Cardiac fibroblast (primary cell): ENCODE measurements at places on chromosomes 2 and 18.

DNA sequence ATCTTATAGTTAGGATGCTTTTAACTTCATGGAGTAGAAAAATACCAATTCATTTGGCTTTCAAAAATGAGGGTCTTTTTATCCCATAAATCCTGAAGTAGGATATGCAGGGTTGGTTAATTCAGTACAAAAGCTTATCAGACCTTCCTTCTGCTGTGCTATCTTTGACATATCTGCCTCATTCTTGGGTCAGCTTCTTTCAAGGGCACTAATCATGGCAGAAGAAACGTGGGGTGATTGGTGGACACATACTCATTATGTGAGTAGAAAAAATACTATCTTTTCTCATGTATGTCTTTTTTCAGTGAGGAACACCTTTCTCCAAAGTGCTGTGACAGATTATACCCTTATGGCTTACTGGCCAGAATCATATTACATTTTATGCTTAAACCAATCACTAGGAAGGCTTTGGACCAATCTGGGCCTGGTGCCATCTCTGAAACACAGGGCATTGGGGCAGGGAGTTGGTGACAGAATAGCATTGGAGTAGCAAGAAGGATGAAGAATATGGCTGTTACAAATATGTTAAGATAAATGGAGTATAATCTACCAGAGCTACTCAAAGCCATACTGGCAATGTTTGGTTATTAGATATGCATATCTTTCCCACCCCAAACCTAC, 10.1 kb downstream of the UGP2 start:
- no peak for DNase-seq

GRCh38 chr2:10777842-10778723, 34.5 kb downstream of the PDIA6 start:
- no peak for DNase-seq

- peak; percentile 17 for DNase-seq
Observed at GRCh38 chr2:146295080-146295670, 1549.7 kb upstream of the ACVR2A start.

- no peak for DNase-seq
Observed at GRCh38 chr2:32743480-32744236, 115.8 kb downstream of the TTC27 start.

DNA sequence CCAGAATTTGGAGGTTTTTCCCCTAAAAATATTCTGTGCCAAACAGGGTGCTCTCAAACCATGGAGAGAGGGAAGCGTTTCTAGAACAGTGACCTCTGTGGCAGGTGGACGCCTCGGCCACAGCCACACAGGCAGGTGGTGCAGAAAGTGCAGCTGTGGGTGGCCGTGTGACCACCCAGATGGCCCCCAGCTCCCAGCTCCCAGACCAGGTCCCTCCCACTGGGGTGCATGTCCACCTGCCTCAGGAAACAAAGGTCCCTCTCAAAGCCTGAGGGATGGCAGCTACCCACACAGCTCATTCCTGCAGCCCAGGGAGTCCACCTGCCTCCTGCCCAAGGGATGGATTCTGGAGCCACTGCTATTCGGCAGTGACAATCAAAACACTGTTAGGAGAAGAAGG, 74.5 kb upstream of the PXDN start:
- no peak for DNase-seq

- DNase-seq: no peak
Observed at GRCh38 chr2:19068206-19068605, 290.2 kb downstream of the OSR1 start.

DNA sequence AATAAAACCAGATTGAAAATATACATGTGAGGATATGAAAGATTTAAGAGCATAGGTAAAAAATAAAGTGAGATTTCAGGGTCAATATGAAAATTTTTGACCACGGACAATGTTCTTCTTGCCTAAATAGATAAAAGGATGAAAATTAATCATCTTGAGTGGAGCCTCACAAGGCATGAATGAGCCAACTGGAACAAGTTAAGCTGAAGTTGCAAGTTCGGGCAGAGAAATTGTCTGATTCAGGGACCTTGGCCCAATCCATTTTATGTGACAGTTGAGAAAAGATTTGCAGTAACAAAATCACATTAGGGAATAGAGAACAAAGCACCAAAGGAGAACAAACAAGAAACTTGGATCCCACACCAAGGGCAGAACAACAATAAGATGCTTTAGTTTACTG, 305.3 kb downstream of the TMX3 start:
- no peak for DNase-seq

DNA sequence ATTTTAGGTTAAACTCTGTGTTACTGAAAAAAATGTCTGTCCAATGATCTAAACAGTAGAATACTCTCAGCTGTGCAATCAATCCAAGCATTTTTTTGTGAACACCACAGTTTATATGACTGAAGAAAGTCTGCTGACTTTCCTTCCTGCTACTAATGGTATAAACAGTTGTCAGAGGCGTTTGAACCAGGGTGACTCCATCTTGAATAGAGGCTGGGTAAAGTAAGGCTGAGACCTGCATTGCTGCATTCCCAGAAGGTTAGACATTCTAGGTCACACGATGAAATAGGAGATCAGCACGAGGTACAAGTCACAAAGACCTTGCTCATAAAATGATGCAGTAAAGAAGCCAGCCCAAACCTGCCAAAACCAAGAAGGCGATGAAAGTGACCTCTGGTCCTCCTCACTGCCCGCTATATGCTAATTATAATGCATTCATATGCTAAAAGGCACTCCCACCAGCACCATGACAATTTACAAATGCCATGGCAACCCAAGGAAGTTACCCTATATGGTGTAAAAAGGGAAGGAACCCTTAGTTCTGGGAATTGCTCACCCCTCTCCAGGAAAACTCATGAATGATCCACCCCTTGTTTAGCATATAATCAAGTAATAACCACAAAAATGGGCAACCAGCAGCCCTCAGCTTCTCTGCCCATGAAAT, 31.3 kb downstream of the POU3F3 start:
- DNase-seq: no peak

DNA sequence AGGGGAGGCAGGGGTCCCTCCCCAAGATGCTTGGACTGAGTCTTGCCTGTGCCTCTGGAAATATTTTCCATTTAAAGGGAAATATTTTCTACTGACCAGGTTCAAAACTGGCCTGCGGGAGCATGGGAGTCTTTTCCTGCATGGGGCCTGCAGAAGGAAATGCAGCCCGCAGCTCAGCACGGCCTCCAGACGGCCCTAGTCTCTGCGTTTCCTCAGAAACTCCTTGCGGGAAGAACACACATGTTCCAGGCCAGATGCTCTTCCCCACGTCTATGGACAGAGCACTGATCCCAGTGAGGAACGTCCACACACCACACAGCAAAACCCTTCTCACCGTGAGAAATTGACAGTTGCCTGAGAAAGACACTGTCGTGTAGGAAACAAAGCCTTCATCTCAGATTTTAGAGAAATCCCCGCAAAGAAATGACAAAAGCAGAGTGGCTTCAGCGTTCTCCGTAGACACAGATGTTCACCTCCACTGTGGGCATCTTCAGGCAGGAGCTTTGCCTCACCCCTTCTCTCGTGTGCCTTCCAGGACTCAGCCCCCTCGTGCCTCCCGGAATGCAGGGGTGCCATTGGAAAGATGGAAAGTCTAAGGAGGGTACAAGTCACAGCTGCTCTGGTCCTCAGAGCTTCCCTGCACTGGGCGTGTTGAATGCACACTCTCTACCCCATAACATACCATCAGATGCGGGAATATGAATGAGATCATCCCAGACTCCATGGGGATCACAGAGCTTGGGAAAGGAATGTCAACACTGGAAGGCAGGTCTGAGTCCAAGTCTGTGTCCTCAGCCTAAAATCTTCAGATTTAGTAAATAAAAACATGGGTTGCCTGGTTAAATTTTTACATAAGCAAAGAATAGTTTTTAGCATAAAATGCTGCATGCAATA, 438.7 kb upstream of the SALL3 start:
- DNase-seq: no peak

DNA sequence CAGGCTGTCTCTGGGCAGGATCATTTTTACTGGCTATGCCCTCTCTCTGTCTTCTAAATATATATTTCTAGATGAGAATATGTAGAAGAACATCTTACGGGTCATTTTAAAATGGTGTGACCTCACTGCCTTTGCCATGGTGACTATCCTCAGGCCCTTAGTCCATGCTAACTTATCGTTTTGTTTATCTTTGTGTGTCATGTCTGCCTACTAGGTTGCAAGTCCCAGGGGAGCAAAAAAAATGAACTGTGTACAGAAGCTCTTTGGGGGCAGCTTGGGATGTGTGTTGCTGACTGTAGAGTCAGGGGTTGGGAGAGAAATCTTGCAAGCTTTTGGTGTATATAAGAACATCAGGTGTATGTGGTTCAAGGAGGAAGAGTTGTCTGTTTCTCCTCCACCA, 11.0 kb downstream of the CPSF3 start:
- peak; percentile 65 for DNase-seq

- DNase-seq: peak; percentile 95
Observed at GRCh38 chr18:76565238-76566173, 70.5 kb upstream of the ZNF516 start.
